Aorta (tissue), 5 donors: ENCODE measurements at places on chromosomes 6 and 20. TPM values are rescaled to one million over a fixed set of nuclear protein-coding genes. Genes with fewer than 3 reads are reported as not detected.
A peak's percentile ranks its signal among the peaks of the same experiment; 100 is the strongest.

C6orf141 gene
- 1.6 TPM for total RNA-seq

GRCh38 chr6:131036601-131037000 lies 26.4 kb downstream of the EPB41L2 start:
- DNase-seq, result no peak

DNA sequence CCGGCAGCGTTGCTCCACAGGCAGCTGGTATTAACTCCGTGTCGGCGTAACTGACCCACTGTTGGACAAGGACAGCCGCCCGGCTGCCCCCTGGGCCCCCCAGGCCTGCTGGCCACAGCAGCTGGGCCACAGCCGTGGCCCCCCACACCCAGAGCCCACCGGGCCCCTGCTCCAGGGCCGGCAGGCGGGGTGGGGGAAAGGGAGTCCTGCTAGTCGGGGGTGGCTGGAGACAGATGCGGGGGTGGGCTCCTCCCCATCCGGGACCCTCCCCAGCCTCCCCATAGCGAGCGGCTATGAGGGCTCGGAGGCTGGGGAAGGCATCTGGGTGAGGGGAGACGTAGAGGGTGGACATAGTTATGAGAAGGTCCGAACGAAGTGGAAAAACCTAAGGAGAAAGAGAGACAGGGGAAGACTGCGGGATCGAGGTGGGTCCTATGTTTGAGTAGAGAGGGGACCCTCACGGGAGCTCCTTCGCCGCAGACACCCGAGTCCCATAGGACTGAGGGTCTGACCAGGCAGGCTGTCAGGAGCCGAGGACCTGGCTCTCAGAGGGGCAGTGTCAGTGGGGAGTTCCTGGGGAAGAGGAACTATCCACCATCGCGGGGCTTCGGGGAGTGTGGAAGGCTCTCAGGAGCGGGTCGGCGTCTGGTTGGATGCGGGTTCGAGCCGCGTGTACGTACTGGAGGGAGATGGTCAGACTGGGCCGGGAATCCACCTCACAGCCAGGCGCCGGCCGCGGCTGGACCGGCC lies 511 bp downstream of the VARS1 start:
- DNase-seq, result no peak

- peak; percentile 79 for DNase-seq
Measured at GRCh38 chr6:27251112-27251605, 3.7 kb downstream of the PRSS16 start.

GRCh38 chr6:118770835-118771234 lies 119.4 kb upstream of the CEP85L start:
- no peak for DNase-seq

WFDC2 gene
- total RNA-seq, result 1.5 TPM

MYLK4 gene
- 1.4 TPM for total RNA-seq
